ENCODE measurements at places on chromosomes 16 and 17.

DNA sequence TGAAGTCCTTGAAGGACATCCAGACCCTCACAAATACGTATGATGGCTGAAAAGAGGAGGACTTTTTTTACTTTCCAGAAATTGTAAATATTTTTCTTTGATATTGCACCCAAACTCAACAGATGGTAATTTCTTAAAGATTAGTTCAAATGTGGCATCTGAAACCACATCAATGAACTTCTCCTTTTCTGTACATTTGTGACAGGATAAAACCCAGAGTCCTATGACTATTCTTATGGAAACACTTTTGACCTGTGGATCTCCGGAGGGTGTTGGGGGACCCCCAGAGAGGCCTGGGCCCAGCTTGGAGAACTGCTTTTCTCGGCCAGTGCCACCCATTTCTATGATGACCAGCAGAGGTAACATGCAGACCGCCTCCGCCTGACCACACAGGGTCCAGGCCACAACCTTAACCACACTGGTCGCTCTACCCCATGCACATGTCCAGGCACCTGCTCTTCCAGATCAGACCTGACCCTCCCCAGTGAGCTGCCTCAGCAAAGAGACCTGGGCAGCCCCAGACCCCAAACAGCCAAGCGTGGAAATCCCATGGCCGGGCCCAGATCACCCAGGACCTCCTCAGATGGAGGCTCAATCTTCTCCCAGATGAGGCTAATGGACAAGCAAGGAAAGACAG is 22.7 kb downstream of the RPH3AL start:
- DNase-seq: peak; percentile 45

DNA sequence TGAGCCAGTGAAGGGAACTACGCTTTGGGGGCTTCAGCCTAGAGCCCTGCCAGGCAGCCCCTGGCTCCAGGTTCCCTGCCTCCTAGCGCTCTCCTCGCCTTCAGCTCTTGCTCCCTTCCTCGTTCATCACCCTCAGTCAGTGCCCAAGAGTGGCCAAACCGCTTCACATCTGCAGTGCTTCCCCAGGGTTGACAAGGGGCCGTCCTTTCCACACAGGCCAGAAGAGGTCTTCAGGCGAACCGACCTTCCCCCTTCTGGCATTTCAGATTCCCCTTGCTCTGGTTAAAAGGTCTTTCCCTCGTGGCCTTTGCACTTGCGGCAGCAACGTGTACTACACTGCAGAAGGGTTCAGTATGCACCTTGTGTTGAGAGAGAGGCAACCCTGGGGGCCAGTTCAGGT is 4.1 kb downstream of the RASD1 start:
- peak; percentile 57 for DNase-seq

DNA sequence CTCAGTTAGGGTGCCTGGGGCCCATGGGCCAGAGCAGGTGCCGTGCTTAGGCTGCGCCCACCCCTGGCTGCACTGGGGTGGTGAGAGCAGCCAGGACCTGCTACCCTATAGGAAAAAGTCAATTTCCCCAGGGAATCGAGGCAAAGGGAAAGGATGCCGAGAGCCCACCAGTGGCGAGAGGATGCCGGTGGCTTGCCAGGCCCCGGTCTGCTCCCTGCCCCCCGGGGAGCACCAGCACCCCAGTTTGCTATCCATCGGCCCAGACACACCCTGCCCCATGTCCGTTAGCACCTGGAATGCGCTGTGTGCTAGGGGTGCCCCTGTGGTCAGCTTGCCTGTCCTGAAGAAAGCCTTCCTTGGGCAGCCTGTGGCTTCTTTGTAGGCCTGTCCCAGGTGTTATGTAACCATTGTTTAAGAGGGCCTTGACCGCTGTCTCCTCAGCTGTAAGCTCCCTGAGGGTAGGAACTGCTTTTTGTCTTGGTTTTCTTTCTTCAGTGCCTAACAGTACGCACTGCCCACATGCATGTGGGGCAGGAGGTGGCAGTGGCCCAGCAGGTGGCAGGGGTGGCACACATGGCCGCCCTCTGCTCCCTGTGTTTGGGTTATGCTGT is 40.8 kb downstream of the NT5M start:
- peak; percentile 61 for DNase-seq

GRCh38 chr17:77326636-77327035 is 185.9 kb downstream of the SEC14L1 start:
- DNase-seq: peak; percentile 24

DNA sequence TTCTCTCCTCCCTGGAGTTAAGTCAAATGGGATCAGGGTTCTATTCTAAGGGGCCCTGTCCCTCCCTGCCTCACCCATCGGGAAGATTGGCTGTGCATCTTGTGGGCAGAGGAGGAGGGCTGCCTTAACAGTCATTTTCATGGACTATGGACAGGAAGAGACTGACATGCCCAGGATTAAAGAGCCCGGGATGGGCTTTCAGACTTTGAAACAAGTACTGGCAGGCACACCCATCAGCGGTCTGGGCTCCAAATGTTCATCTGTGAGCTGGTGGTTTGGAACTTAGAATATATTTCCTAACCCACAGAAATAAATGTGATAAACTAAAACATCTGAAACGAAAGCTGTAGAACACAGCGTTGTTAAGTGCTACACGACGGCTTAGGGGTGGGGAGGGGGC is 6.5 kb downstream of the SLC6A4 start:
- DNase-seq: no peak

DNA sequence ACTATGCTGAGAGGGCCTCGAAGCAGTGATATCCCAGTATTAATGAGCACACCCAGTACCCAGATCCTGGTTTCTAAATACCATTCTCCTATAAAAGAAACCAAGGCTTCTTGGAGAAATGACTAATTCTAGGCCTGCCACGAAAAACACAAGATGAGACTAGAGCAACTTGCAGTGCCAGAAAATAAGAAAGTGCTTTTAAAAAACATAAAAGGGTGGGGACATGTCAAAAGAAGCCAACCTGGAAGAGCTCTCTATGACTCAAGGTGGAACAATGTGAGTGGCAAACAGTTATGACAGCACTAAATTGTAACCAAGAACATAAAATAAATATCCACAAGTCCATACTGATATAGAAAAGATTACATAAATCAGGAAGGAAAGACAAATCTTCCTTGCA is 153.2 kb upstream of the KCNJ18 start:
- no peak for DNase-seq

DNA sequence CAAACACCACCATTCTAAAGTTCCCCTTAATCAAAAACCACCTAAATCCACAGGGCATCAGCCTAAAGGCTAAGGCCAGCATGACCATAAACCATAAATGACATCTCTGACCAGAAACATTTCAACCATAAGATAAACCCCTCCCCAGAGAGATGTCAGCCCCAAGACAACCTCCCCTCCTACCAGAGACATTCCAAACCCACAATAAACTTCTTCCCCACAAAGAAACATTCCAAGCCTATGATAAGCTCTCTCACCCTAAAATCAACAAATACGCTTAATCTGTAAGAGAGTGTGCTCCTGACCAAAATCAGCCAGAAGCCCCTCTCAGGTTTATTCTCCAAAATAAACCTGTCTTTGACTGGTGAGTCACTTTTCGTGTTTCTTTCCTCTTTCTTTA is 54.8 kb downstream of the SLFN5 start:
- no peak for DNase-seq
